ENCODE measurements at places on chromosomes 16 and 17.
A peak's percentile ranks its signal among the peaks of the same experiment; 100 is the strongest.

DNA sequence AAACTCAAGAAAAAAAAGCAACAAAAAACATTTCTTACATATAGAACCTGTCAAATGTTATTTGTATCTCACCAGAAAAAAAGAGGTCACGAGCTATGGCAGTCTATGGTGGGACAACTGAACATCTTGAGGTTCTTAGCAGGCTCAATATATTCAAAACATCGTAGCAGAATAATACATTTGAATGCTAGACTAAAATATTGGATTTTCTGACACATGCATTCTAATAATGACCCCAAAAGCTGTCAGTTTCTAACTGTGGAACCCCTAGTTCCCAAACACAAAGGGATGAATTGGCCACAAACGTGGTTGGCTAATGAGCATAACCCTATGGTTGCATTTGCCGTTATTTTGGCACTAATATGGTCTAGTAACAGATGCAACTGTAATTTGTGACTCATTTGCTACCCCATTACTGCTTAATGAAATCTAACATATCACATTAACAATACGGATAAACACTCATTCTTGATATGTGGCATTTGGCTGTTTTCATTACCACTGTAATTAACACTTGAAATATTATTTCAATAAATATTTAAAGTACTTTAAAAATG is 81.2 kb downstream of the TOX3 start:
- no peaks in the 10 kb centered on the region for H3K27me3 ChIP-seq
- H3K27ac ChIP-seq: no peak overlapping the region
- no peaks in the 10 kb centered on the region for H3K36me3 ChIP-seq
- no peak overlapping the region for H3K4me3 ChIP-seq

GRCh38 chr16:87950765-87951551 is at the start of gene BANP:
Gene BANP (plus strand): TSS chr16:87951434. CDS start chr16:87975116, 23,682 bp downstream.
- H3K4me3 ChIP-seq: peak within 1 kb of the TSS; percentile 97
- peak; percentile 99 for DNase-seq
- H3K36me3 ChIP-seq: peaks cover 13% of the 10 kb centered on the region
- H3K27ac ChIP-seq: peak within 1 kb of the TSS; percentile 97
- H3K4me1 ChIP-seq: peaks cover 14% of the 10 kb centered on the region

DNA sequence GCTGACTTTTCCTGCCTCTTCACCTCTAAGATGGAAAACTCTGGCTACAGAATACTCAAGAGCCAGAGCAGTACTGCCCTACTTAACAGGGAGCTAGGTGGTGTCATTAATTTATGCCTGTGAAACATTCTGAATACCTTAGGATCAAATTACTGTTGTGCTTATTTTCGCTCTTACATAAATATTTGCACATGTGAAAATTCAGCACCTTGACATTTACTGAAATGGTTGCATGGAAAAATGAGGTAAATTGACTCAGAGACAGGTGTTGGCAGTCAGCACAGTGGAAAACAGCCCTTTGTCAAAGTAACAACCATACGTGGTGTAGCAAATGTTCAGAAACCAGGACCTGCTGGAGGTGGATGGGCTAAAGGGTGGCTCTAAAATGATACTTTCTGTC is 193.6 kb downstream of the CDH8 start:
- H3K27me3 ChIP-seq: no peaks in the 10 kb centered on the region
- no peak for DNase-seq
- no peak overlapping the region for H3K27ac ChIP-seq
- H3K4me3 ChIP-seq: no peak overlapping the region

DNA sequence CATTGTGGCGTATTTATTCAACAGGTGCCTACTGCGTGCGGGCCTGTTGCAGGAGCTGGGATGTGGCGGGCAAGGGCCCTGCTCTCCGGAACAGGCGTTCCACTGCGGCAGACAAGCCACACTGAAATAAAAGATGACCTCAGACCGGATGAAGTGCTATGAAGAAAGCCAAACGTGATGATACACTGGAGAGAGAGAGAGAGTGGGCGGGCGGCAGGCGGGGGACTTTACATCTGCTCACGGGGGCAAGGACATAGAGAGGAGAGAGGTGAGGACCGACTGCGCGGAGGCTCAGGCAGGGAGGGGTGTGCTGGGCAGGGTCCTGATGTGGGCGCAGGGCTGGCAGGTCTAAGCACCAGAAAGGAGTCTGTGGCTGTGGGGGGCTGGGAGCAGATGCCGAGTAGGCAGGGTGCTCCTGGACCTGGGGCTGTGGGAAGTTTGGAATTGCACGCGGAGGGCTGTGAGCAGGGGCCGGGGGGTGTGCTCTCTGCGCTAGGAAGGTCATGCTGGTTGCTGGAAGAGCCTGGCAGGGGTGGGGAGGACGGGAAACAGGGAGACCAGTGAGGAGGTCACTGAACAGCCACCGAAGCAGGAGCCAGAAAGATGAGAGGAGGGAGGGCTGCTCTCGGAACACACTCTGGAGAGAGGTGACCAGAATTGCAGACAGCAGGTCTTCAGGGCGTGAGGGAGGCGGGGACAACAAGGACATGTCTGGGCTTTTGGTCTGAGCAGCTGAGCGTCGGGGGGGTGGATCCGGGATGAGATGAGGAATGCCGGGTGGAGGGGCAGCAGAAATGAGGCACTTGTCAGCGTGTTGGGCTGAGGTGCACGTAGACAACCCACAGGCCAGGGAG is 9.9 kb downstream of the MXRA7 start:
- H3K4me3 ChIP-seq: no peak overlapping the region
- H3K27ac ChIP-seq: no peak overlapping the region
- no peak for DNase-seq

GRCh38 chr17:79654960-79655382 is 44.1 kb upstream of the RBFOX3 start:
- DNase-seq: no peak
- no peak overlapping the region for H3K27ac ChIP-seq
- H3K27me3 ChIP-seq: peaks cover 85% of the 10 kb centered on the region

- no peaks in the 10 kb centered on the region for H3K27me3 ChIP-seq
- no peak for DNase-seq
- no peak overlapping the region for H3K4me3 ChIP-seq
- H3K36me3 ChIP-seq: no peaks in the 10 kb centered on the region
- no peaks in the 10 kb centered on the region for H3K4me1 ChIP-seq
These were observed 576.2 kb downstream of the CDH8 start for GRCh38 chr16:61460020-61460419.

- H3K27me3 ChIP-seq: peaks cover 22% of the 10 kb centered on the region
- H3K36me3 ChIP-seq: no peaks in the 10 kb centered on the region
- DNase-seq: no peak
- H3K27ac ChIP-seq: no peak overlapping the region
These were observed 78.8 kb upstream of the CDYL2 start for GRCh38 chr16:80883159-80883642.

DNA sequence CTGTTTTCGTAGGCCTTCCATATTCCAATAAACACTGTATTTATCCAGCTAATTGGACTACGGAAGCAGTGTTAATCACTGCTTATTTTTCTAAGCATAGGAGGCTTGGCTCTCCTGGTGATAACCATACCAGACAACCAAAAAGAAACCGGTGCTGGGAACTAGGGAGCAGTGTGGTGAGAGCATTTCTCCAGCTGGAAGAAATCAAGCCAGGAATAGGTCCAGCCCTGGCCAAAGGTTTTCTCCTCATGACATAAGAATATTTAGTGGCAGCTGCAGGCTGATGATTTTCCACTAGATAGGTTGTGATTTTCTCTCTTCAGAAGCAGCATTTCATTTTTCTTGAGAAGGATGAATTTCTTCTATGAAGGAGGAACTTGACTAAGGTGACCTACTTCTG is 141.5 kb downstream of the TRIM37 start:
- no peak overlapping the region for H3K4me3 ChIP-seq
- H3K4me1 ChIP-seq: no peaks in the 10 kb centered on the region
- no peak overlapping the region for H3K27ac ChIP-seq
- DNase-seq: no peak
- no peaks in the 10 kb centered on the region for H3K36me3 ChIP-seq

GRCh38 chr16:4450931-4451519 is 23.4 kb downstream of the NMRAL1 start:
- H3K27ac ChIP-seq: peak overlapping the region; percentile 82
- H3K4me3 ChIP-seq: no peak overlapping the region
- H3K27me3 ChIP-seq: no peaks in the 10 kb centered on the region
- peak; percentile 43 for DNase-seq
- H3K4me1 ChIP-seq: peaks cover 13% of the 10 kb centered on the region
- H3K36me3 ChIP-seq: peaks cover 88% of the 10 kb centered on the region

DNA sequence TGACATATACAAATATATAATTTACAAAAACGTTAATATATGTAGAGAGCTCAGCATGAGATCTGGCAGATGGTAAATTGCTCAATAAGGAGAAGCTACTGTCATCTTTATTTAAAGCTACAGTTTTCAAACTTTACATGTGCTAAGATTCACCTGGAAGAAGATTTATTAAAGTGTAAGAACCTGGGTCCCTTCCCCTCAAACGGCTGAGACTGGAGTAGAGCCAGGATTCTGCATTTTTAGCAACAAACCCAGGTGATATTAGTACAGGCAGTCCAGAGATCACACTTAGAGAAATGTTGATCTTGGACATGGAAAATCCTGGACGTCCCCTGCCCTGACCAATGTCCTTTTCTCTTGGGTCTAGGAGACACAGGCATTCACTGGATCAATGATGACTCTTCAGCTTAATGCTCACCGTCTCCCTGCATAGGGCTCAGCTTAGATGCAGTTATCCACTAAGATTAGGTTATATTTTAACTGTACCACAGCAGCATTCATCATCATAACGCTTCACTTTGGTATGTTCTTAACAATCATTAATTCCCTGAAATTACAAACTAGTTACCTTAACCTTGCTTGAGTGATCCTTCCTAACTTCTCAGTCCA is 20.4 kb downstream of the CDR2 start:
- peaks cover 35% of the 10 kb centered on the region for H3K4me1 ChIP-seq
- DNase-seq: no peak
- no peaks in the 10 kb centered on the region for H3K27me3 ChIP-seq
- peaks cover 20% of the 10 kb centered on the region for H3K36me3 ChIP-seq
- H3K4me3 ChIP-seq: no peak overlapping the region

DNA sequence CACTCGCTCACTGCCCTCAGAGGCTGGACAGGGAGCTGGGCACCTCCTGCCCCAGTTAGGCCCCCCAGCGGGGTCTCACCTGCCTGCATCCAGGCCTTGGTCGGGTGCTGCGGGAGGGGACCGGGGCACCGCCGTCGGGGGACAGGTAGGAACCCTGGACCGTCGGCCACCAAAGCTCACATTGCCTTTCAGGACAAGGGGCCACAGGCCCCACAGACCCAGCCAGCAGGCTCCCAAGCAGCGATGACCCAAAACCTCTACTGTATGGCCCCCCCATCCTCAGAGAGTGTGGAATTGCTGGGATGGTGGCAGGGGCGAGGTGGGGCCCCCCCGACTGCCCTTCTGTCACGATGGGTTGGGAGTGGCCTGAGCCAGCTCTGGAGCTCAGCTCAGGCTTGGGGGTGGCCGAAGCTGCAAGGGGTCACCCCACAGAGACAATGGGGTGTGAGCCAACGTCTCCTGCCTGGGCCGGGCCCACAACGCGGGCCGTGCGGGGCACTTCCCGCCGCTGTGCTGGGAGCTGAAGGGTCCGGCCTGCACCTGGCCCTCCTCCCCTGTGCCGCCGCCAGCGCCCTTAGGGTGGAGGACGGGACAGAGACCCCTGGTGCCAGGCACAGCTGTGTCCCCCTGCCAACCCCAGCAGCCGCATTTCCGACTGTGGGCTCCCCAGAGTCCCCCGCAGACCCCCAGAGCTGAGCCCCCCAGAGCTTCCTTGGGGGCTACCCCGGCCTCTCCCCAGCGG is 498 bp downstream of the IGFALS start:
- H3K4me3 ChIP-seq: no peak overlapping the region
- DNase-seq: no peak
- H3K27ac ChIP-seq: no peak overlapping the region
- peaks cover 14% of the 10 kb centered on the region for H3K36me3 ChIP-seq
- no peaks in the 10 kb centered on the region for H3K4me1 ChIP-seq

- H3K4me1 ChIP-seq: no peaks in the 10 kb centered on the region
- H3K27me3 ChIP-seq: peaks cover 14% of the 10 kb centered on the region
- DNase-seq: peak; percentile 88
- no peak overlapping the region for H3K27ac ChIP-seq
- H3K4me3 ChIP-seq: no peak overlapping the region
- H3K36me3 ChIP-seq: no peaks in the 10 kb centered on the region
These were observed 201.2 kb downstream of the UTP18 start for GRCh38 chr17:51461578-51462004.

DNA sequence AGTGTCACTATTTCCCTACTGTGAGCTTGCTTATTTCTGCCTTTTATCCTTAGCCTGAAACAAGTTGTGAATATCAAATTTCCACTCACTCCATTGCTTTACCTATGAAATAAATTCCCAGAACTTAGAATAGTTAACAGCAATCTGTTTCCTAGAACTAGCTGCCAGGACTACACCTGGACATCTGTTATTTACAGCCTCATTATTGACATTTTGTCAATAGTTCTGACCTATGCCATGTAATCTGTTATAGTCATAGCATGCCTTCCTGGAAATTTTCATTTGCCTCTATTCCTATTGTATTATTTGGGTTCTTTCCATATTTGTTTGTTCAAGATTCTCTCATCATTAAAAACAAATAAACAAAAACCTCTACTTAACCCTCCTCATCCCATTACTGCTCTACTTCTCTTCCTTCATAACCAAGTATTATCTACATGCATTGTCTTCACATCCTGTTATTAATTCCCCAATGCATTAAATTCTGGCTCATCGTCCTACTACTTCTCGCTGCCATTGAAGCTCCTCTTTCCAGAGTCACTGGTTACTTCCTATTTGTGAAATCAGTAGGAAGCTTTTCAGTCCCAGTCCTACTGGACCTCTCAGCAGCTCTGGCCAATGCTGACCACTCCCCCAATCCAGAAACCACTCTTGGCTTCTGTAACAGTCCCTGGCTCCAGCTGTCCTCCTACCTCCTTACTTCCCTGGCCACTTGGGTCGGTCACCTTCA is 55.3 kb downstream of the PIGL start:
- DNase-seq: no peak
- H3K27me3 ChIP-seq: no peaks in the 10 kb centered on the region
- H3K4me3 ChIP-seq: no peak overlapping the region
- H3K36me3 ChIP-seq: no peaks in the 10 kb centered on the region
- H3K27ac ChIP-seq: no peak overlapping the region

GRCh38 chr16:57128771-57129389 is 36.5 kb downstream of the CPNE2 start:
- peak overlapping the region; percentile 52 for H3K27ac ChIP-seq
- H3K4me1 ChIP-seq: peaks cover 10% of the 10 kb centered on the region
- DNase-seq: no peak
- no peaks in the 10 kb centered on the region for H3K36me3 ChIP-seq
- no peaks in the 10 kb centered on the region for H3K27me3 ChIP-seq
- H3K4me3 ChIP-seq: no peak overlapping the region

GRCh38 chr16:1740234-1740633 is 31.1 kb downstream of the NME3 start:
- H3K4me3 ChIP-seq: no peak overlapping the region
- H3K4me1 ChIP-seq: no peaks in the 10 kb centered on the region
- peaks cover 2% of the 10 kb centered on the region for H3K36me3 ChIP-seq
- DNase-seq: no peak
